Activated effector memory CD4-positive, alpha-beta T cell treated with Interleukin-2 at 50 U/mL for 16 hours (primary cell): ENCODE measurements at places on chromosomes 4 and X.

- no peak for DNase-seq
Observed at GRCh38 chr4:98518559-98519267, 139.7 kb downstream of the TSPAN5 start.

GRCh38 chrX:77597090-77597489 is 149.9 kb downstream of the FGF16 start:
- no peak for DNase-seq

GRCh38 chr4:61225656-61226055 is 25.5 kb downstream of the ADGRL3 start:
- DNase-seq = no peak

GRCh38 chr4:154078504-154079350 is 289.8 kb upstream of the SFRP2 start:
- no peak for DNase-seq

DNA sequence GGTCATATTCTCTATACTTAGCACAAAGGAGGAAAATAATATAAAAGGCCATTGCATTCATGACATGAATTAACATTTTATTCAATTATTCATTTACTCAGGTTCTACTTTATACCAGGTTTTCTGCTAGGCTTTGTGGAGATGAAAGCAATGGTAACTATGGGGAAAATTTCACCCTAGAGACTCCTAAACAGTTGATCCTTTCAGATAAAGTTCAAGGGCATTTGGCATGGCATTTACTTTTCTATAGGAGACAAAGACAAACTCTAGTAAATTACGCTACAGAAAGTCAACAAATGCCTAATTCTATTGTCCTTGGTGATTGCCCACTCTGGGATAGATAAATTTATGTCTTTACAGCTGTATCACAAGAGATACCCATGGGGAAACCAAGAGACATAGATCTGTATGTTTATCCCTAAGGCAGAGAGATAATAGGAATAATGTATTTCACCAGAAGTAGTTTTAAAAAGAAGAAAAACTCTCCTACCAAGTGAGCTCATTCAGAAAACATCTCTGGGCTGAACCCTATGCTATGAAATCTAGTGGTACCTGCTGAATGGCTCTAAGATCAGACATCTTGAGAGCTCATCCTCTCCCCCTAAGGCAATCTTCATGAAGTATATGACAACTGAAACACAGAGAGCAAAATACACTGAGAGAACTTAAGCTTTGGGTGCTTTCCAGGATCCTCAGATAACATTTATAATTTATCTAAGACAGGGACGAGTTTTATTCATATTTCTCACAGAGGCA is 316.7 kb downstream of the ANTXR2 start:
- DNase-seq = no peak

- DNase-seq = no peak
Observed at GRCh38 chrX:867502-867901, 236.9 kb downstream of the SHOX start.

DNA sequence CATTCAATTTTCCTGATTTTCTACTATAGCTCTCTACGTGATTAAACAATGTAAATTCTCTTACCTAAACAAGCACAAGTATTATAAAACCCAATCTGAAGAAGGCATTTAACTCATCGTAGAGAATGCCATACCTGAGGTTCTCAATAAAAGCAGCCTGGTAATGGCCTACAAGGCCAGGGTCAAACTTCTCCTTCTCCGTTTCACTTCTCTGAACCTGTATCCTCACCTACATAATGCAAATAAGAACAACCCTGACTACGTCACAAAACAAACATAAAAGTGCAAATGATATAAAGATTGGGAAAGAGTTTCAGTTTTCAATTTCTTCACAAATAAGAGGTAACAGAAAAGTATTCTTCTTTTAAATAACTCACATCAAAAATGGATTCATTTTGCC is 55.6 kb upstream of the STS start:
- DNase-seq = no peak

DNA sequence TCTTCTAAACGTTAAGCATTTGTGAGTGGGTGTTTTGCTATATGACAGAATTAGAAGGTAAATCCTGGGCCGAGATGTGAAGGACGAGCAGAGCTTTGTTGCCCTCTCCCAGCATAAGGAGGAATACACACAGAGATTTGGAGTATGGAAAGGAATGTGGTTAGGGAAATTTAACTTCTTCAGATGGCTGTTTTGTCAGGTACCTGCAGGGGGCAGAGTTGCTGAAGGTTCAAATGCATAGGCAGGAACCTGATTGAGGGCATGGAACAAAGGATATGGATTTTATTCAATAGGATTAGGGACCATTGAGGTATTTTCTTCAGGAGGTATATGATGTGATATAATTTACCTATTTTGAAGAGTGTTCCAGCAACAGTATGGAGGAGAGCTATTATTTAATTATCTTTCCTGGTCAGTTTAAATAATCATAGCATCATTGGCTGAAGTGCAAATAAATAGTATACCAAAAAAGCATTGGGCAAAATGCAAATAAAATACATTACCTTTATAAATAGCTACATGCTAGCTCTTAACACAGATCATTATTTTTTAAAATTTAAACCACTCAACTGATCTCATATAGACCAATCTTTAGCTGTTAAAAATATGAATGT is 143.6 kb downstream of the SLIT2 start:
- no peak for DNase-seq

DNA sequence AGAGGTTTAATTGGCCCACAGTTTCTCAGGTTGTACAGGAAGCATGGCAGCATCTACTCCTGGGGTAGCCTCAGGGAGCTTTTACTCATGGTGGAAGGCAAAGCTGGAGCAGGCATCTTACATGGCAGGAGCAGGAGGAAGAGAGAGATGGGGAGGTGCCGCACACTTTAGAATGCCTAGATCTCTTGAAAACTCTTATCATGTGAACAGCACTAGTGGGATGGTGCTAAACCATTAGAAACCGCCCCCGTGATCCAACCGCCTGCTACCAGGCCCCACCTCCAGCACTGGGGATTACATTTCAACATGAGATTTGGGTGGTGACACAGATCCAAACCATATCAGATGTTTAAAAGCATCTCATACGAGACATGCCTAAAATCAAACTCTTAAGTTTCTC is 41.6 kb upstream of the SCOC start:
- no peak for DNase-seq

- DNase-seq = no peak
Observed at GRCh38 chrX:143800150-143800549, 79.6 kb upstream of the SPANXN2 start.

DNA sequence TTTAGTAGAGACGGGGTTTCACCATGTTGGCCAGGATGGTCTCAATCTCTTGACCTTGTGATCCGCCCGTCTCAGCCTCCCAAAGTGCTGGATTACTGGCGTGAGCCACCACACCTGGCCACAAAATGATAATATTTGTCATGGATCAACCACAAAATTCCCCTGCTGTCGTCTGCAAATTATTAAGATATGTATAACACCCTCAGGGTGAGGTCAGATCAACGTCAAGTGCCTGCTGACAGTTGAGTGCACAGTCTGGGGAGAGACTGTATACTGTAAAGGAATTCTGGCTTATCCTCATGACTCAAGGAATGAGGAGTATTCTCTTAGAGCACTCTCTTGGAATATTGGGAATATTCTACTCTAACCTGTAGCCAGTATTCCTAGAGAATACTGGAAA is 11.2 kb downstream of the EPGN start:
- DNase-seq = no peak

GRCh38 chrX:117645639-117646038 is 471.0 kb downstream of the KLHL13 start:
- DNase-seq = no peak

DNA sequence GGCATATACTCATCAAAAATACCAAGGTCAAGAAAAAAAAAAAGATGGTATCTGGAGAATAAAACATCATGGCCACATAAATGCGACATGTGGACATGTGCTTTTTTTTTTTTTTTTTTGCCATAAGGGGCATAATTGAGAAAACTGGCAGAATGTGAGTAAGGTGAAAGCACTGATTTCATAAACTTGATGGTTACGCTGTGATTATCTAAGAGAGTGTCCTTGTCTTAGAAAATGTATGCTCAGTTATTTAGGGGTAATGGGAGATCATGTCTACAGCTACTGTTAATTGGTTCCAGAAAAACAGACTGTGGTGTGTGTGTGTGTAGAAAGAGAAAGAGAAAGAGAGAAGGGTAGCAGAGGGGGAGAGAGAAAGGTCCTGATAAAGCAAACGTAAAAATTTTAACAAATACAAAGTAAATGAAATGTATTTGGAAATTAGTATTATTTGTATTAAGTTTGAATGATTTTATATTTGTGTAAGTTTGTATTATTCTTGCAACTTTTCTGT is 8.1 kb downstream of the DNAJB14 start:
- DNase-seq = no peak

DNA sequence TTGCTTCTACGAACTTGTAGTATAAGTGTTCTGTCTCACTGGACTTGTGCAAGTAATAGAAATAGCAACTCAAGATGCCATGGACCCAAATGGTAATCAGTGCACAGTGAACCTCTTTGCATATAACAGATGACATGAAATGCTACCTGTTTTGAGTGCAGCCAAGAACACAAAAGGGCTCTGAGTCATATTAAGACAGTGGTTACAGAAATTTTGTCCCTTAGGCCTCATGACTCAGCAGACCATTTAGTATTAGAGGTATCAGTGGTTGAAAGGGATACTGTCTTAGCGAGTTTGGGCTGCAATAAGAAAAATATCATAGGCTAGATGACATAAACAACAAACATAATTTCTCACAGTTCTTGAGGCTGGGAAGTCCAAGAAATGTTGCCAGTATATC is 502.9 kb upstream of the PCDH10 start:
- no peak for DNase-seq

DNA sequence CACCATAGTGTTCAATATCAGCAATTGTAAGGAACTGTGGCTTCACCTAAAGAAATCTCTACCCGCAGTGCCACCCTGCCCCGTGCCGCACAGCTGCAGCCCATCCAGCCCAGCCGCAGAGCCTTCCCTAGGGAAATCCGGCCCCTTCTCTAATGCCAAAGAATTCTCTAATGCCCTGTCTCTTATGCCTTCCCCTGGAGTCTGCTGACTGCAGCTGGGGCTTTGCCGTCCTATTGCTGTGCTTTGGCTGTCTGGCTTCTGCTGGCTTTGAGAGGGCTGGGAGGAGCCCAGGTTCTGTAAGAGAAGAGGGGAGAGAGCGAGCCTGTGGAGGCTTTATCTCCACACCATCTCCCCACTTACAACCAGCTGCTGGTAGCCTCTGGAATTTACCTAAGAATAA is 85.9 kb upstream of the HELT start:
- DNase-seq = no peak

- DNase-seq = no peak
Observed at GRCh38 chr4:7903791-7904516, 35.7 kb downstream of the AFAP1 start.

- no peak for DNase-seq
Observed at GRCh38 chr4:144461906-144462305, 184.1 kb upstream of the HHIP start.

DNA sequence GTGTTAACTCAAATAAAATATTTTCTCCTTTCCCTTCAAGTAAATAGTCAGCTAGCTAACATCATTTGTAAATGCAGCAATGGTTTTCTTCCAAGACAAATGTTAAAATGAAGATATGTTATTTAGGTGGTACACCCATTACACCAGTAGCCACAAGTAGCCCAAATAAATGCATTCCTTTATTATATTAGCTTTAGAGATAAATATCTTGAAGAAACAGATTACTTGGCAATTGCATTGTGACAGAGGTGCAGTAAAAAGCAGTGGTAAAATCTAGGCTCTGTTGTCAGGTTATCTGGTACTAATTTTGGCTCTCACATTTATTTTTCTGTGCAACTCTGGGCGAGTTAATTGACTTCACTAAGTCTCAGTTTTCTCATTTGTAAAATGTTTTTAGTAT is 193.0 kb downstream of the NAA11 start:
- DNase-seq = no peak

DNA sequence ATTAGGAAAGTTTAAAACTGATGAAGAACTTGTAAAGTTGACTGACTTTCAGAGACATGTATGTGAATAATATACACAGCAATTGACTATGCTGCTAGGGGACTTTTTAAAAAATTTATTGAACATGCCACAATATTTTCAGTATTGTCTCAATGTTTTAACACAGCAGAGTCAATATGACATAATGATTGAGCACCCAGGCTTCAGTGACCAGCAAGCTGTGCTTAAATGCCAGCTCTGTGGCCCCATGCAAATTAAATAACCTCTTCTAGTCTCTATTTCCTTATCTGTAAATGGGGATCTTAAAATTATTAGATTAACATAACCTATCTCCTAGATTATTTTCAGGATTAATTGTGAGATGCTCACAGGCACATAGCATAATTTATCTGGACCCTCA is 56.8 kb upstream of the TXK start:
- no peak for DNase-seq

GRCh38 chrX:37349221-37350033 is at the start of gene PRRG1:
TSS of gene PRRG1 (plus strand) at chrX:37349364. CDS start at chrX:37406250, 56,886 bp downstream.
- no peak for DNase-seq

GRCh38 chr4:39526765-39527295 is 409 bp downstream of the UGDH start:
- DNase-seq = no peak

GRCh38 chr4:10253765-10254164 is 137.2 kb upstream of the WDR1 start:
- no peak for DNase-seq

- DNase-seq = no peak
Observed at GRCh38 chr4:62940229-62940628, 1469.0 kb downstream of the TECRL start.

- no peak for DNase-seq
Observed at GRCh38 chr4:144658015-144658567, 12.1 kb downstream of the HHIP start.

DNA sequence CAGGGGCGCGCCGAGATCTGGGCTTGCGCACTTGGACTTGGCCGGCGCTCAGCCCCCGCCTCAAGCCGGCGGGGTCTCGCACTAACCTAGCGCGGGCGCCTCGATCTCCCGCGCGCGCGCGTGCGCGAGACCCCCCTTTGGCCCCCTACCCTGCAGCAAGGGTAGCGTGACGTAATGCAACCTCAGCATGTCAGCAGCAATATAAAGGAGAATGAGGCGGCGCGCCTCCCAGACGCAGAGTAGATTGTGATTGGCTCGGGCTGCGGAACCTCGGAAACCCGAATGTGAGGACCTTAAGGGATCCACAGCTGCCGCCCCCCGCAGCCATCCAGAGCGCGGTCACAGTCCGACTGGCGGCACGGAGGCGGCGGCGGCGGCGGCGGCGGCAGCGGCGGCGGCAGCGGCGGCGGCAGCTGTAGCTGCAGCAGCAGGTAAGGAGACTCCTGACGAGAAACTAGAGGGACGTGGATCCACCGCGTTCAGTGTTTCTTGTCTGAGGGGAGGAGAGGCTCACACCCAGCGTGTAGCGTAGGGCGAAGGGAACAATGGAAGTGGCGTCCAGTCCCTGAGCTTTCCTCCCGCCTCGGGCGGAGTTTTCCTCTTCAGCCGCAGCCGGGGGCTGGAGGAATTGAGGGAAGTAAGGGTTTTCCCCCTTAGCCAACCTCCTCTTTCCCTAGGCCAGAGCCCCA is at the start of the genes SATL1 and ZNF711:
TSS of gene SATL1 (minus strand) at position 19 of the 689 bp plus-strand sequence. CDS start 134,811 bp downstream, outside the sequence.
TSS of gene ZNF711 (plus strand) at position 231 of the 689 bp plus-strand sequence. CDS start 3,582 bp downstream, outside the sequence.
- DNase-seq = no peak

- no peak for DNase-seq
Observed at GRCh38 chr4:41656572-41657520, 91.7 kb downstream of the PHOX2B start.

GRCh38 chrX:119640731-119641170 is 34.5 kb upstream of the NKRF start:
- no peak for DNase-seq
